ENCODE measurements at places on chromosomes 12 and 14.
A peak's percentile ranks its signal among the peaks of the same experiment; 100 is the strongest.

DNA sequence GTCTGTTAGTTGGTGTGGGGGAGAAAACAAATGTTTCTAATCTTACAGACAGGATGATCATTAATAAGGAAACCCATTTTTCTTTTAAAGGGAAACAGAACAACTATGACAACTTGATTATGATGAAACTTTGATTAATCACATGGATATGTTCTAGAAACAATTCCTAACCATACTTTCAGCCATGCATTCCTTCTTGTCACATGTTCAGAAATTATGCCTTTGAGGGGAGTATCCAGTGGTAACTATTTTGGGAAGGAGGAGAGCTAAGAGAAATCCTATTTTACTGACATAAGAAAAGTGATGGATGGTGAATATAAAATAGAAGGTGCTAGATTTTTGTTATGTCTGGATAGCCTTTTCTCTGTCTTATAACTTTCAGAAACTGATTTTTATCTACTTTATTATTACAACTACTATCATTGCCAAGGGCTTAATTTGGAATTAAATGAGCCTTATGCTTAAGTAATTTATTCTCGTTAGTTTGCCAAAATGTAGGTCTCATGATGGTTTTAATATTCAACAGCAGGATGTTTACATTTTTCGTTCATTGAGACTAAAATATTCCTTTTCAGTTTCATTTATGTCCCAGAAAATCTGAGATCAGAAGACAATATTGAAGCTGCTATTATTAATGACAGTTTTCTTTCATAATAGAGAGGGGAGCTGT, 200.1 kb downstream of the TMTC2 start:
- H3K4me1 ChIP-seq, result no peaks in the 10 kb centered on the region
- no peaks in the 10 kb centered on the region for H3K27me3 ChIP-seq
- no peaks in the 10 kb centered on the region for H3K36me3 ChIP-seq
- no peak for DNase-seq

DNA sequence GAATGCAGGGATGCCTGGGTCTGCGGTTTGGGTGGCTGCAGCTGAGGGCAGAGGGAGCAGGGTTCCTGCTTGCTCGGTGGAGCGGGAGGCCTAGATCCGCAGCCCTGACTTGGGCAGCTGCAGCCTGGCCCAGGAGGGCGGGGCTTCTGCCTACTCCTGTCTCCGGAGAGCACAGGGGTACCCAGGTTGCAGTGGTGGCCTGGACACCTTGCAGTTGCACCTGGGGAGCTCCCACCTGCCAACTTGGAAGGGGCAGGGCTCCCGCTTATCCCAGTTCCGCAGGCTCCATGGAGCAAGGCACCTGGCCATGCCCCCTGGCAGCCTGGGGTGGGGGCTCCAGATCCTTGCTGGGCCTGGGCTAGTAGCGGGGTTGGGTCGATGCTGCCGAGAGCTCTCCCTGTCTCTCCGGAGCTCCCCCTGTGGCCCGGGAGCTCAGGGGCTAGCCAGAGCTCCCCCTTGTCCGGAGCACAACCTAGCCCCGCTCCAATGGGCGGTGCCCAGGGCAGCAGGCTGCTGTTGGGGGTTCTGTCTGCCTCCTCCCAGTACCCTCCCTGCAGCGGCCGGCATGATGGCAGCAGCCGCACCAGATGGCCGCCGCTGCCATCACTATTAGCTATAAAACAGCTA, 136.4 kb downstream of the PTPRR start:
- no peak overlapping the region for H3K27ac ChIP-seq
- no peaks in the 10 kb centered on the region for H3K36me3 ChIP-seq
- DNase-seq, result no peak
- no peak overlapping the region for H3K4me3 ChIP-seq

DNA sequence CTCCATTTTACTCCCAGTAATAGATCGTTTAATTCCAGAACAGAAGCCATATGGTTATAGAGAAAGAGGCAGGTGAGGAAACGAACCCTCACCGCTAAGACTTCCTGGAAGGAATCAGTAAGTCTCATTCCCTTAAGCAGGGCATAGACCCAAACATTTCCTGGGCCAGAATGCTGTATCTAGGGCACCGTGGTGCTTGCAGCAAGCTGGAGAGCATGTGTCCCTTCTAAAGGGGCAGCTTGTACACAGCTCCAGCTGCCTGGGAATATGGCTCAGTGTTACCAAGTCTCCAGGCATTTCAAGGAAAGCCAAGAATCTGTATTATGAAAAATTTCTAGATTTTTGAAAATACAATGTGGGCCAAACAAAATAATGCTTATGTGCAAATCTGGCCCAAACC, 73.4 kb downstream of the PPM1H start:
- H3K27me3 ChIP-seq, result no peaks in the 10 kb centered on the region
- no peaks in the 10 kb centered on the region for H3K4me1 ChIP-seq
- no peak for DNase-seq
- no peak overlapping the region for H3K4me3 ChIP-seq

- no peak for DNase-seq
- no peaks in the 10 kb centered on the region for H3K27me3 ChIP-seq
- no peak overlapping the region for H3K27ac ChIP-seq
These were observed 32.2 kb downstream of the BRAP start for GRCh38 chr12:111653596-111653995.

DNA sequence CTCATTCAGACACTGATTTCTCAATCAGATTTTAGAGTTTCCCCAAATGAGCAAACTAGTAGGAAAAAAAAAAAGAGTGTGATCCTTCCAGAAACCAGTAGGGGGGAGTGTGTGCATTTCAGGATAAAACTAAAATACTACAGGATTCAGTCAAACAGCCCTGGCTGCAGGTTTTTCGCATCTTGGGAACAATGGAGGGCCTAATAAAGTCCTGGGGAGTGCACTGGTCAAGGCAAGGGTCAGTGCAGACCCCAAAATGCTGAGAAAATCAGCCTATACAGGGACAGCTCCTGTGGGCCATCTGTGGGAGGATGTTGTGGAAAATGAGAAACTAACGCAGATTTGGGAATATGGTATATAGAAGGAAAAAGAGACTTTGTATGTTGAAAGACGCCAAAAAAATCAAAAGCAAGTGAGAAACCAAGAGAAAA, 22.2 kb upstream of the ABCD4 start:
- peaks cover 22% of the 10 kb centered on the region for H3K27me3 ChIP-seq
- H3K4me1 ChIP-seq, result no peaks in the 10 kb centered on the region
- no peaks in the 10 kb centered on the region for H3K36me3 ChIP-seq
- no peak overlapping the region for H3K27ac ChIP-seq

DNA sequence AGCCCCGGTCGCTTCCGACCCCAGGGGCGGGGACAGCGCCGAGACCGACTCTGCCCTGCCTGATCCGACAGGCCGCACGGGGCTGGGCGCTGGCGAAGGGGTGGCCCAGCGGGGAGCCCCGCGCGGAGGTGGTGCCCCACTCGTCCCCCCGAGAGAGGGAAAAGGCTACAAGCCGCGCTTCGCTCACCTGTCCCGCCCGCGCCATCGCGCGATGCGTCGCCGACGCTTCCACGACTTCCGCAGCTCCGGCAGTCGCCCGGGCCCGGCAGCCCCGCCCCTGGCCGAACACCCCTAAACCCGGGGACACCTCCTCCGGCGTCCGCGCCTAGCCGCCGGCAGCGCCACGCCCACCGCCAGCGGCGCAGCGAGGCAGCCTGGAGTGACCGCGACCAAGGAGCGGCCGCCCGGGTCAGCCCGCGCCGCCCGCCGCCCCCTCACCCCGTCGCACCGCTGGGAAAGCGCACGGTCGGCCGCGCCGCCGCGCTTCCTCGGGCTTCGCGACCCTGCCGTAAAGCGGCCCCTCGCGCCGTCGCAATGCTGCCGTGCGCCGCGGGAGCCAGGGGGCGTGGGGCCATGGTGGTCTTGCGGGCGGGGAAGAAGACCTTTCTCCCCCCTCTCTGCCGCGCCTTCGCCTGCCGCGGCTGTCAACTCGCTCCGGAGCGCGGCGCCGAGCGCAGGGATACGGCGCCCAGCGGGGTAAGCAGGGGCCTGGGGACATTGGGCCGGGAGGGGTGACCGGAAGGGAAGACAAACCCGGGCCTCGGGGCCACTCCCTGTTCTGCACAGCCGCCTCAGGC, at the start of the genes BAG5 and COA8:
BAG5 (minus strand) TSS at position 229 of the 797 bp plus-strand sequence. CDS start 1,493 bp downstream, outside the sequence.
COA8 (plus strand) TSS at position 532 of the 797 bp plus-strand sequence; CDS start at position 574, 42 bp downstream.
- peaks cover 57% of the 10 kb centered on the region for H3K4me1 ChIP-seq
- H3K27ac ChIP-seq, result peak within 1 kb of the TSS; percentile 96
- H3K27me3 ChIP-seq, result no peaks in the 10 kb centered on the region
- DNase-seq, result peak; percentile 88
- H3K36me3 ChIP-seq, result no peaks in the 10 kb centered on the region
- peak within 1 kb of the TSS; percentile 94 for H3K4me3 ChIP-seq

- H3K4me3 ChIP-seq, result no peak overlapping the region
- H3K36me3 ChIP-seq, result no peaks in the 10 kb centered on the region
These were observed 5.1 kb downstream of the ERBB3 start for GRCh38 chr12:56084958-56085543.

DNA sequence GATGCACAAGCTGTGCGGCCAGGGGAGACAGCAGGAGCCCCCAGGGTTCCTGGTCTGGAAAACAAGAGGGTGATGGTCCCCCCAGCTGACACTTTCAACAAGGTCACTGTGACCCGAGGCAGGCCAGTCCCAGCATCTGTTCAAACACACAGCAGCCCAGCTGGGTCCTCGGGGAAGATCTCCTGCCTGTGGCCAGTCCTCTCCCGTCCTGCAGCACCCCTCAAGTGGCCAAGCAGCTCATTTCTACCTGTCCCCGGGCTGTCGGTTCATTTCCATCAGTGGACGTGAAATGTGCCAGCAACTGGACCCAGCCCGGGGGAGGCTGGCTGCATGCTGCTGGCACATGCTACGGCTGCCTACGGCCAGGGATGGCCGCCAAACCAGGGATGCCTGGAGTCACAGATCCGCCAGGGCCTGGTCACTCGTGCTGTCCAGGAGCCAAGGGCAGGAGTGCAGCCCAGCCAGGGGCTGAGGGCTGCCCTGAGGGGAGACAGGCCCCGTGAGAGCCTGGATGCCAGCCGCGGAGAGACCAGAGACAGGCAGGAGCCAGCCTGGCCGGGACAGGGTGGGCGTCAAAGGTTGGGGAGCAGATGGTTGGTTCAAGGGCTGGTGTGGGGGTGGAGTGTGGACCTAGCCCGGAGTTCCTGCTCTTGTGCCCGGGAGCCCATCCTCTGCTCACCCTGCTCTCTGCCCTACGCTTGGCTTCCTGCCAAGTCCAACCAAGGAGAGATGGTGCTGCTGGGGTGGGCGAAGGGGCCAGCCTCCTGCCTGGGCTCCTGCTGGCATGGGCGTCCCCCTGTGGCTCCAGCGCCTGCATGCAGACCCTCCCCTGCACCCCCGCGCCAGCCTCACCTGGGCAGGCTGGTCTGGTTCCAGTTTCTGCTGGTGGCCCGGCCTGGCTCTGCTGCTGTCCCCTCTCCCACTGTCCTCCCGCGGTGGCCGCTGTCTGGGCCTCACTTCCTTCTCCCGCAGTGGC, 143.8 kb downstream of the ADGRD1 start:
- H3K4me3 ChIP-seq, result no peak overlapping the region
- DNase-seq, result no peak
- H3K27me3 ChIP-seq, result no peaks in the 10 kb centered on the region
- no peaks in the 10 kb centered on the region for H3K36me3 ChIP-seq
- H3K27ac ChIP-seq, result no peak overlapping the region
- no peaks in the 10 kb centered on the region for H3K4me1 ChIP-seq

- H3K4me3 ChIP-seq, result no peak overlapping the region
- no peaks in the 10 kb centered on the region for H3K4me1 ChIP-seq
- DNase-seq, result no peak
- H3K27me3 ChIP-seq, result no peaks in the 10 kb centered on the region
- no peaks in the 10 kb centered on the region for H3K36me3 ChIP-seq
These were observed 572.3 kb downstream of the PRKD1 start for GRCh38 chr14:29355331-29355730.

- no peak overlapping the region for H3K27ac ChIP-seq
- no peak for DNase-seq
- H3K4me3 ChIP-seq, result no peak overlapping the region
- peaks cover 5% of the 10 kb centered on the region for H3K4me1 ChIP-seq
- no peaks in the 10 kb centered on the region for H3K27me3 ChIP-seq
- H3K36me3 ChIP-seq, result no peaks in the 10 kb centered on the region
These were observed 215.4 kb upstream of the RTL1 start for GRCh38 chr14:101118746-101119591.

- no peaks in the 10 kb centered on the region for H3K27me3 ChIP-seq
- no peak overlapping the region for H3K4me3 ChIP-seq
- H3K27ac ChIP-seq, result peak overlapping the region; percentile 48
- H3K36me3 ChIP-seq, result no peaks in the 10 kb centered on the region
- H3K4me1 ChIP-seq, result no peaks in the 10 kb centered on the region
These were observed 60.7 kb upstream of the TBX3 start for GRCh38 chr12:114744691-114745090.

DNA sequence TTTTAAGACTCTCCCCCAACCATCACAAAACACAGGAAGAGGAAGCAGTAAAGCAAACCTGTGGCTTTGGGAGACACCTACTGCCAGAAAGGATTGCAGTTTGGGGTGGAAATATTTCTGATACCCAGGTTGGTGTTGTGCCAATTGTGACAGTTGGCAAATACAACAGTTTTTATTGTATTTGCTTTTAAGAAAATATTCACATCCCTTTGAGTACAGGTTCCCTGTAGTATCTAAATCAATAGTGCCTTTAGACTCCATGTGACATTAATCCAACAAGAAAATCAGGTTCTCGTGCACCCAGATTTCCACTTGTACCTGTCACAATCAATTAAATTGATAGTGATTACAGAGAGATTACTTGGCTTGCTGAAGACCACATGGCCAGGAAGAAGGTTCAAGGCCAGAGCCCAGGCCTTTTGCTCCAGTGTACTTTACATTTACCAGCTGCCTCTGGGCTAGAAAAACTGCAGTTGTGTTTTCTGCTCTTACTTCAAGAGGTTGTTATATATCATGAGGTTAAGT, 361.2 kb downstream of the ATP23 start:
- peak; percentile 17 for DNase-seq
- H3K4me1 ChIP-seq, result peaks cover 15% of the 10 kb centered on the region
- H3K36me3 ChIP-seq, result no peaks in the 10 kb centered on the region
- H3K4me3 ChIP-seq, result no peak overlapping the region
- no peak overlapping the region for H3K27ac ChIP-seq
- H3K27me3 ChIP-seq, result no peaks in the 10 kb centered on the region

- H3K27me3 ChIP-seq, result no peaks in the 10 kb centered on the region
- H3K36me3 ChIP-seq, result no peaks in the 10 kb centered on the region
- H3K4me1 ChIP-seq, result no peaks in the 10 kb centered on the region
- H3K27ac ChIP-seq, result no peak overlapping the region
- DNase-seq, result no peak
These were observed 94.2 kb upstream of the CLEC14A start for GRCh38 chr14:38350102-38350501.

DNA sequence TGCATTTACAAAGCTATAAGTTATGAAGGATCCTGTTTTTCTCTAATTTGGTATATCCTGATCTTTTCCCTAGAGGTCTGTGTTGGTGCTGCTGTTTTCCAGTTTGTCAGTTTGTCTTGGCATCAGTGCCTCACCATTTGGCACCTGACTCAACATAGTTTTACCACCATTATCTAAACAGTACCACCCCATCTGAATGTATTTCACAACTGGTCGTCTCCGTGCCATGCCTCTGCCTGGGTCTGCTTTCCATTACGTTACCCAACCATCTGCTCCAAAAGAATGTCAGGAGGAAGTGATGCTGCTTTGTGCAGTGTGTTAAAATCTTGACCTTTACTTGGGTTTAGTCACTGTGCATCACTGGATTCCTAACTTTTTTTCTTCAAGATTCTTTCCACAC, 129.3 kb upstream of the RASSF8 start:
- DNase-seq, result peak; percentile 10
- peaks cover 4% of the 10 kb centered on the region for H3K4me1 ChIP-seq
- no peaks in the 10 kb centered on the region for H3K36me3 ChIP-seq
- no peak overlapping the region for H3K27ac ChIP-seq

Measured in transverse colon (tissue), 4 donors.